ENCODE measurements at places on chromosomes 16 and 17.
A peak's percentile ranks its signal among the peaks of the same experiment; 100 is the strongest.

DNA sequence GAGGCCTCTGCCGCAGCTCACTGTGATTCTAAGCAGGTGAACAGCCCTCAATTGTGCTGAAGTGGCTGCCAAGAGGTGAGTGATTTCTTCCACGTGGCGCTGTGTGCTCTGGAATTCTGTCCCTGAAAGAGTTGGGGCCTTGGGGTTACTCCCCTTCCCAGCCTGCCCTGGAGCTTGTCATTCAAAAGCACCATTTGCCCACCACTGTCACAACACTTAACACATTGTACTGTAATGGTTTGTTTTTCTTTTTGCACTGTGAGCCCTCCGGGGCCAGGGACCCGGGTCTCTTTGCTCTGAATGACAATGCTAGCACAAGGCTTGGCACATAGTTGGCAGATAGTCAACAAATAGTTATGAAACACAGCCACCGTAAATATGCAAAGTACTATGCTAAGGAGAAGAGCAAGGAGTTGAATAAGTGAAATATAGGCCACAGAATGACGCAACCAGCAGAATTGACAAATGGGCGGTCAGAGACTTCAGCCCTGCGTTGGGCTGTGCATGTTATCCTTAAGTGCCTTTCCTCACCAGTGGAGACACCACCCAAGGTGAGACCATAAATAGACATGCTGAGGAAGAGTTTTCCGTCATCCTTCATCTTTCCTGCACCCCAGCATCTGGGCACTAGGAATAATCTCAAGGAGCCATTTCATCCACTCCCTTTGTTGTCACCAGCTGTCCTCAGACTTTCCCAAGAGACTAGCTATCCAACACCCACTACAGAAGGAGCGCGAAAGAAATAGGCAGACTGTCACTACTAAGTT, 112.0 kb upstream of the DNAH9 start:
- DNase-seq, result no peak

GRCh38 chr17:28365487-28365886, 488 bp upstream of the SEBOX start:
- no peak for DNase-seq

- no peak for DNase-seq
These were observed 8.8 kb upstream of the NR1D1 start for GRCh38 chr17:40108970-40109824.

- DNase-seq, result no peak
These were observed 4.0 kb downstream of the HIC1 start for GRCh38 chr17:2058586-2059546.

DNA sequence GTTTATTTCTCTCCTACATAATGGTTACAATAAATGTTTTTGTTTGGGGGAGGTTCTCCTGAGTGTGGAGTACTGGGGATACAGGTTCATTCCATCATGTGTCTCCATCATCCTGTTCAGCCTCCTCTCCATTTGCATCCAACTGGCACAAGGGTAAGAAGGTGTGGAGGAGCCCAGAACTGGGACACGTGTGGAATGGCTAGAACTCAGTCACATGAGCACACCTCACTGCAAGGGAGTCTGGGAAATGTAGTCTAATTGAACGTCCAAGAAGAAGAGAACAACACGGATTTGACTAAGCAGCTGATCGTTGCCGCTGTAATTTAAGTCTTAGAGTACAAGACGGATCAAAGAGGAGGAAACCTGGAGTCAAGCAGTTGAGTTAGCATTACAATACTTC, 6.1 kb downstream of the OR1A1 start:
- no peak for DNase-seq

GRCh38 chr16:20089246-20089965, 15.7 kb upstream of the GPR139 start:
- DNase-seq, result no peak

- no peak for DNase-seq
These were observed 19.4 kb downstream of the EMP2 start for GRCh38 chr16:10561001-10561400.

DNA sequence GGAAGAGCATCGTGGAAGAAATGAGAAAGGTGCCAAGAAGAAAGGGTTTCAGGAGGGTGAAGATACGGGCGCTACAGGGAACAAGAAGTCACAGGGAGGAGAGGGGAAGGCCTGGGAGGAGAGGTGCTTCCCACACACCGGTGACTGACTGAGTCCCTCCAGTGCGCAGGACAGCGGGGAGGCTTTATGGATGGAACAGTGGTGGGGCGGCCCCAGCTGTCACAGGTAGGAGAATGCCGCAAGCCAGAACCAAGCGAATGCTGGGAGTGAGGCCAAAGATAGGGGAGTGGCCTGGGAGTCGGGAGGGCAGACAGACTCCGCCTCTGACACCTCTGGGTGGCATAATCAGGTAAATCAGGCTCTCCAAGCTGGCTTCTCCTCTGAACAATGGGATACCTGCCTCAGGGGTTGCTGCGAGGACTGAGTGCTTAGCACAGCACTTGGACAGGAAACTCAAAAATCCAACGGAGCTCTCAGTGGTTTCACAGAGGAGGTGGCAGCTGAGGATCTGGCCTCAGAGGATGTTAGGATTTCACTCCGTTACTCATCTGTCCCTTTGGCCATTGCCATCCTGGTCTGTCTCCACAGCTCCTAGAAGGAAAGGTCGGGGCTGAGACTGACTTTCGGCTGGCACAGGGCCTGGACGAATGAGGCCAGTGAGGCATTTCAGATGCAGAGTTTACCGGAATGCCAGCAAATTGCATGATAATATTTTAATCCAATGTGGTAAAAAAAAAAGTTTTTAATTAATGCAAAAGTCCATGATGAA, 717 bp upstream of the CNP start:
- DNase-seq, result no peak

GRCh38 chr17:29659155-29659554, 36.4 kb upstream of the CORO6 start:
- DNase-seq, result no peak

- DNase-seq, result no peak
These were observed 9.9 kb downstream of the SLC5A10 start for GRCh38 chr17:18961634-18962493.

DNA sequence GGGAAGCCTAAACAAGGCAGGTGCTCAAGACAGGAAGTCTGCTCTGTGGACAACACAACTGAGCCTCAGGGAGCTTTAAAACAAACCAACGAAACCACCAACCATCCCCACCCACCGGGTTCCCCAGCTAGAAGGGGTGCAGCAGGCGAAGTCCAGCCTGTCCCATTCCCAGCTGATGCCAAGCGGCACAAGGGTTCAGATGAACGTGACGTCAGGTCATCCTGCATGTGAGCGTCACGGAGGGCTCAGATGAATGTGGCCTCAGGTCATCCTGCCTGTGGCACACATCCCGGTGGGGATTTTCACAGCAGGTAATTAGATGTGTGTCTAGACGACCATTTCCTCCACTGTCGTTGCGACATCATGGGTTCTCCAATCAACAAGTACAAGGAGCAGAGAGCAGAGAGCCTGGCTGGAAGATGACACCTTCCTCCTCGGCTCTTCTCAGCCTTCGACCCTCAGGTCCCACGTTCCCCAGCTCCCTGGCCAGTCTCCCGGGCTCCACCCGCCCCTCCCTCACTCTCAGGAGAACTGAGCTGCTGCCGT, 246.5 kb downstream of the FOXL1 start:
- DNase-seq, result no peak

DNA sequence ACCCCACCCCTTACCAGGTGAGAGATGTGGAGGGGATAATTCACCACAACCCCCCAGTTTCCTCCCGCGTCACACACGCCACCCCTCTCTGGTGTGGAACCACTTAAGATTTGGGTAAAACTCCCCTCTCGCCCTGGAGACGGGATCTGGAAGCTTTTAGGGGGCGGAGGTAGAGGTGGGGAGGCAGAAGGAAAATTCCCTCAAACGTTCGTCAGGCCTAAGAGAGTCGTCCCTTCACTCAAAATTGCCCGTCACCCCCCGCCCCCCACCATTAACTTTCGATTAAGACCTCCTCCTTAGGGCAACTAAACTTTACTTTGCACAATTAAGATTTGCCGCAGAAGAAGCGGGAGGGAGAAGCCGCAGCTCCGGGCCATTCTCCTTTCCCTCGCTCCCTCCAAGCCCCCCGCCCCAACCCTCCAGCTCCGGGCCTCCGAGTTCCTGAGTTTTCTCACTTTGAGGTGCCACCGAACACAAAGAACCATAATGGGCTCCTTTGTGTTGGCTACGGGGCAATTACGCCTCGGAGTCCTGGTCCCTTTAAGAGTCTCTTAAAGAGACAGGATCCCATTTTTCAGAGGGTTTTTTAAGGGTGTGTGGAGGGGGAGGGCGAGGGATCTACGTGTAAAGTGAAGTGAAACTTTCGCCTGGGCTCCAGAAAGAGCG, 985 bp upstream of the FZD2 start:
- no peak for DNase-seq

GRCh38 chr17:63785556-63785955, 11.6 kb downstream of the DDX42 start:
- DNase-seq, result no peak

DNA sequence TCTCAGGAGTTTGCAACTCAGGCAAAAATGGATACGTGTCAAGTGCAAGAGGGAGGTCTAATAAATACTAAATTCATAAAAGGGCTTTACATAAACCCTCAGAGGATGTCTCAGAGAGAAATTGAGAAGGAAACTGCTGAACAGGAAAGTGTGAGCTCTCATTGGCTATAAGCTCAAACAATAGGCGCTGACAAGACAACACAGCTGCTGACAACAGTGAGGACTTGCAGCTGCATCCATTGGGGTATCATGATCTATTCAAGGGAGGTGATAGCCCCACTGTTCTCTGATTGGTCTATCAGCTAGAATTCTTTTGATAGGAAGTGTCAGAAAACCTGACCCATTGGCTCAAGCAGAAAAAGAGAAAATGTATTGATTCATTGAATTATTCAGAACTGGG, 187.2 kb downstream of the CBLN1 start:
- DNase-seq, result no peak

DNA sequence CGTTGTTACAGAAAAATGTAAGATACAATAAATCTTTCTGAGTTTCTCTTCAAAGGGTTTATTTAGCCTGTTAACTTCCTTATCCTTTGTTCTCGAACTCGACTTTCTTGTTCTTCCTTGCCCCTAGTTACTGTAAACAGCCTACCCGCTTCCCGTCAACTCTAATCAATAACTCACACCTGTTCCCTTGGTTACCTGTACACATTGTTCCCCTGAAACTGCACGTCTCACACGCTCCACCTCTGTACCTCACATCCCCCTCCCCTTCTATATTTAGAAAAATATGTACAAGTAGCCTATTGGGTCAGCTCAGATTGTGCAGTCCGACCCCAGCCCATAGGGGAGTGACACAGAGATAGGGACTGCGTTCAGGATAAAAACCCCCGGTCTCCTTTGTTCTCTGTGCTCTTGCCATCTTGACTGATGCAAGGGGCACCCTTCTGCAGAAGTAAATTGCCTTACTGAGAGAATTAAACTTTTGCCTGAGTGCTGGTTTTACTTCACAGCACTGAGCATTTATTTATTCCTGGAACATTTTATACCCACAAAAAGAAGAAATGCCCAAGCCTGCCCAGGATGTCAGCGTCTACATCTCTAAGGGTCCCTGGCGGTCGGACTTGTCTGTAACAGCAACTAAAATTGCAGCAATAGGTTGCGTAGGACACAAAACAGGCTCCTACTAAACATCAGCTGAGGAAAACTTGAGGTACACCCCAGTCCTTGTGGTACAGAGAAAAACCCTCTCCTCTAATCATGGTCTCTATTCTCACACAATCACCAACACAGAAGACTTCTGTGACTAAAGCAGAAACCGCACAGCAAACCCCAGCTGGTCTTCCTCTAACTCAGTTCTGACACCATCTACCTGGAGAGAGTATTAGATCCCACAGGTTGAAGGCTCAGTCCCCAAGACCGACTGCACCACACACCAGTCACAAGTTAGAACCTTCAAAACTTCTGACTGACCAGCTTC, 11.3 kb downstream of the WDR45B start:
- DNase-seq, result no peak

DNA sequence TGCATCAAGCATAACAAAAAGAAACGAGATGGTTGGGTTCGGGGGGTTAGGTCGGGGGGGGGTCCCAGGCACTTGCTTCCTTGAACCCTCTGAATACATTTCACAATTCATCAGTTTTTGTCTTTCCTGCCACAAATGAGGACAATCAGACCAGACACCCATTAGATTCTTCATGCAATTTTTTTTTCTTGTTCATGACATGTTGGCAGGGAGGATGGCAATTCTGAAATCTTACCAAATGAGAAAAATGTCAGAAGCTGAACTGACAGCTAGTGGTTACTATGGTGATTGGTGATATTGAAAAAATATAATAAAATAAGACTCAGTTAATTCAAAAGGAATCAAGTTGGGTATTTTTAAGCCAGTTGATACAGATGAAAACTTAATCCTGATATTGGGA, 419.5 kb upstream of the PSMD7 start:
- DNase-seq, result no peak

DNA sequence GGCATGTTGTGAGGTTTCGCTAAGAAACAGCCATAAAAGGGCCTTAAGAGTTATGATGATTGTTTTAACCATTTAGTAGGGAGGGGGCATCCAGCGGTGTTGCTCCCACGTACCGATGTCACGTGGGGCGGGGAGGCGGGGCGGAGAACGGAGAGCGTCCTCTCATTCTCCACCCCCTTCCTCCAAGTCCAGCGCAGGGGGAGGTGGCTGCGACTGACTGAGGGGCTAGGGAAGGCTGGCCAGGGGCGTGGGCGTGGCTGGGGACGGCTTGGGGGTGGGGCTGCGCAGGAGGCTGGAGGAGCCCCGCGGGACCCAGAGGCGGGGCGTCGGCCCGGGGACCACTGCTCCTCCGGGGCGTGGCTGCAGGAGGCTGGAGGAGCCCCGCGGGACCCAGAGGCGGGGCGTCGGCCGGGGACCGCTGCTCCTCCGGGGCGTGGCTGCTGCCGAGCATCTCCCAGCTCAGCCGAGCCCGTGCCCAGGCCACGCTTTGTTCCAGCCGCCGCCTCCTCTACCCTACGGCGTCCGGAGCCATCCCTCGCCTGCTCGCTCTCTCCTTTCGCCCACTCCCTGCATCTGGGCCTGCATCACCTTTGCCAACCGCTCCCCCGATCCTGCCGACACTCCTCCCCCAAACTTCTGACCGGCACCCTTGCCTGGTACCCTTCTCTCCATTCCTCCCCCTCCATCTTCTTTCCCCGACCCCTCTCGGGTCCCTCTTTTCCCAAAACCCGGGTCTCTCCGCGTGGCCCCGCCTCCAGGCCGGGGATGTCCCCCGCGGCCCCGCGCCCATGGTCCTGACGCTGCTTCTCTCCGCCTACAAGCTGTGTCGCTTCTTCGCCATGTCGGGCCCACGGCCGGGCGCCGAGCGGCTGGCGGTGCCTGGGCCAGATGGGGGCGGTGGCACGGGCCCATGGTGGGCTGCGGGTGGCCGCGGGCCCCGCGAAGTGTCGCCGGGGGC, at the start of gene SARM1:
Gene SARM1 (plus strand): TSS at position 450 of the 958 bp plus-strand sequence. CDS start 339 bp downstream, at position 789.
- DNase-seq, result peak; percentile 12

GRCh38 chr16:57444711-57445110, 2.5 kb downstream of the CIAPIN1 start:
- no peak for DNase-seq

GRCh38 chr16:47320546-47321310, 140.1 kb downstream of the ITFG1 start:
- DNase-seq, result no peak

GRCh38 chr17:70292366-70292765, 123.0 kb downstream of the KCNJ2 start:
- DNase-seq, result no peak

GRCh38 chr16:8946544-8946943, 17.2 kb downstream of the USP7 start:
- DNase-seq, result no peak

GRCh38 chr16:24943471-24943870, 71.7 kb downstream of the ARHGAP17 start:
- DNase-seq, result no peak

GRCh38 chr16:53955221-53955875, 251.4 kb downstream of the FTO start:
- no peak for DNase-seq
